ENCODE measurements at places on chromosomes 2 and 18. TPM values are rescaled to one million over a fixed set of nuclear protein-coding genes. Genes with fewer than 3 reads are reported as not detected.

The KLF7 gene
- 40.2 TPM for total RNA-seq

The MYO5B gene
- total RNA-seq = 2.0 TPM

The KCNJ3 gene
- total RNA-seq = 4.2 TPM

The EPAS1 gene
- total RNA-seq = 195 TPM

The B4GALT6 gene
- 5.5 TPM for total RNA-seq

DNA sequence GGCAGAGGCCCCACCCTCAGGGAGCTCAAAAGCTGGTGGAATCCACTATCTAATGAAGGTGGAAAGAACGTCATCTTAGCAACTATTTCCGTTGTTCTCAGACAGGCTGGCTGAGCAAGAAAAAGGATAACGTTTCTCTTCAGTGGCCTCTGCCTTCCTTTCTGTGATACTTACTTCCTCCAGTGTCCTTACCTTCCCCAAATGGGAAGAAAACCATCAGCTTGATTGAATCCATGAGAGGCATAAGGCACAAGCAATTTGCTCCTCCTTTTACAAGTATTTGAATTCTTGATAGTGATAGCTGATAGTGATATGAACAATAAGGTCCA lies 8.1 kb upstream of the NCOA1 start:
- DNase-seq = no peak

DNA sequence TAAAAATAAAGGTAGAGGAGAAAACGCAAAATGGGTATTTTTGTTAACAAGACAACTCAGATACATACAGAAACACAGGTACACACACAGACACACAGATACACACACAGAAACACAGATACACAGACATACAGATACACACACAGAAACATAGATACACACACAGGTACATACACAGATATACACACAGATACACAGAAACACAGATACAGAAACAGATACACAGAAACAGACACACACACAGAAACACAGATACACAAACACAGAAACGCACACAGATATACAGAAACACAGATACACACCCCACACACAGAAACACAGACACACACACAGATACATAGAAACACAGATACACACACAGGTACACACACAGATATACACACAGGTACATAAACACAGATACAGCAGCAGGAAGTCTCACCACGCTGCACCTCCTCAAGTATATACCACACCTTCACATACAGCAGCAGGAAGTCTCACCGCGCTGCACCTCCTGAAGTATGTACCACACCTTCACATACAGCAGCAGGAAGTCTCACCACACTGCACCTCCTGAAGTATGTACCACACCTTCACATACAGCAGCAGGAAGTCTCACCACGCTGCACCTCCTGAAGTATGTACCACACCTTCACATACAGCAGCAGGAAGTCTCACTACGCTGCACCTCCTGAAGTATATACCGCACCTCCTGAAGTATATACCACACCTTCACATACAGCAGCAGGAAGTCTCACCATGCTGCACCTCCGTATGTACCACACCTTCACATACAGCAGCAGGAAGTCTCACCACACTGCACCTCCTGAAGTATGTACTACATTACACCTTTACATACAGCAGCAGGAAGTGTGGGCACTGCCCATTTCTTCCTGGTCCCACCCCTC lies 250.5 kb downstream of the HDAC4 start:
- no peak for DNase-seq

DNA sequence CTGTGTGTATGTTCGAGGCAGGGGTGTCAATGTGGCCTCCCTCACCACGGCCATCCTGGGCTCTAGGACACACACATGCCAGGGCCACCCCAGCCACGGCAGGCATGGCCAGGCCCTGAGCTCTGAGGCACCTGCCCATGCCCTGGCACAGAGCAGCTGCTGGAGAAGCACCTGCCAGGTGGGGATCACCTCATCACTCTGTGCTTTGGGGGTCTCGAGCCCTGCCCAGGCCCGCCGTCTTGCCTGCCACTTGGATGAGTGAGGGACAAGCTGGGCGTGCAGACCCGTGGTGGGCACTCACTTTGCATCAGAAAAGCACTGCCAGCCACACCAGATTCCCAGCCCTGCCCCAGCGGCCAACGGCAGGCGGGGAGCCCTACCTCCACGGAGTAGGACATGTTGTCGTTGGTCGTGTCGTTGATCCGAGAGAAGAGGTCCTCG lies 33.1 kb downstream of the KIF1A start:
- DNase-seq = no peak

DNA sequence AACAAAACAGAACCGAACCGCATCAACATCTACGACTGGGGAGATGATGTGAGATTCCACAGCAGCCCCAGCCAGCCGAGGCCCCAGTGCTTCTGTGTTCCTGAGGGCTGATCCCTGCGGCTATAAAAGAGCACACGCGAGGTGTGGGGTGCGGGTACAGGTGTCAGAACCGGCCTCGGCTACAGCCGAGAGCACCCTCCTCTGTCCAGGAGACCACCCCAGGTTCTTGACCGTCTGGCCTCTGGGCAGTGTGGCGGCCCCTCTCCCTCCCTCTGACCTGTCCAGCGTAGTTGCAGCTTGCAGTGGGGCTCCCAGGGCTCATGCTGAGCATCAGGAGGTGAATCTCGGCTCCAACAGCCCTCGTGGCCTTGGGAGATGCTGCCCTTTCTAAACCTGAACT lies 23.7 kb downstream of the RTP5 start:
- DNase-seq = no peak

Measured in esophagus muscularis mucosa (tissue), 4 donors.